ENCODE measurements at places on chromosomes 7 and 10.

DNA sequence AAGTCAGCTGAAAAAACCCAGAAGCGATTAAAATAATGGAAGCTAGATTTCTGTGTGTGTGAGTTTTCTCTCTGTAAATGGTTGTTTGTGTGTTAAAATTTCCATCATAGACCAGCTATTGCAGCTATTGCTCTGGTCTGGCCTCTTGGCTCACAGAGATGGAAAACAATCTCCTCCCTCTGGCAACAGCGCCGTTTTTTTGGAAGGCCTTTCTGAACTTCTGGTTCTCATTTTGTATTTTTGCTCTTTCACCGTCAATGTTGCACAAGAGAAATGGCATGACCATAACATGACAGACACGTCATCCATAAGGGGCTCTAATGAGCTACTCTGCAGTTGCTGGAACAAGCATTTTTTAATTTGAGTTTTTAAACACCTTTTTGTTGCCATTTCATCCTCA is 91.0 kb downstream of the CUBN start:
- no peak for DNase-seq

GRCh38 chr7:41730161-41730560 is 27.3 kb upstream of the INHBA start:
- DNase-seq: no peak

- DNase-seq: no peak
Observed at GRCh38 chr10:65375528-65375927, 1550.3 kb upstream of the LRRTM3 start.

- DNase-seq: no peak
Observed at GRCh38 chr10:110865186-110865808, 6.4 kb upstream of the PDCD4 start.

Measured in activated CD4-positive, alpha-beta memory T cell treated with anti-CD3 and anti-CD28 coated beads, Interleukin-2, amount 10 ng/mL, durations not matched to agents 7 days and 5 days (primary cell).